IPS DF 19.7 (cell line): ENCODE measurements at places on chromosomes 6 and 20.

DNA sequence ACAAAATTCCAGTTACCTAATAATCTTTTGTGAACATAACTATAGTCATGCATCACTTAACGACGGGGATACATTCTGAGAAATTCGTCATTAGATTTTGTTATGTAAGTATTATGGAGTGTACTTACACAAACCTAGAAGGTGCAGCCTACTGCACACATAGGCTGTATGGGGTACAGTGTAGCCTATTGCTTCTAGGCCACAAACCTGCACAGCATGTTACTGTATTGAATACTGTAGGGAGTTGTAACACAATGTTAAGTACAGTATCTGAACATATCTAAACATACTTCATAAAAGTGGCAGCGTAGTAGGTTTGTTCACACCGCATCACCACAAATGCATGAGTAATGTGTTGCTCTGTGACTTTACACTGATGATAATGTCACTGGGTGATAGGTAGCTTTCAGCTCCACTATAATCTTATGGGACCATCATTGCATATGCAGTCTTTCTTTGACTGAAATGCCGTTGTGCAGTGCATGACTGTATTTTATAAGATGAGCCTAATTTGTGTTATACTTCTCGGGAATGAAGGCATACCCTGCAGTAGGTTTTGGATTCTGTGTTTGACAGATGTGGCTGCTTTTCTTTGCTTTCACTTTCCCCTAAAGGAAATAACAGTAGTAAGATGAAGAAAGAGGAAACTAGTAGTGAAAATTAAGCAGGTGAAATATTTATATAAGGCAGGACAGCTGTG is 365.6 kb downstream of the FARS2 start:
- no peak for DNase-seq

- no peak for DNase-seq
Observed at GRCh38 chr6:159972506-159973268, 3.8 kb downstream of the IGF2R start.

- no peak for DNase-seq
Observed at GRCh38 chr6:151390851-151391470, 398 bp downstream of the ZBTB2 start.

DNA sequence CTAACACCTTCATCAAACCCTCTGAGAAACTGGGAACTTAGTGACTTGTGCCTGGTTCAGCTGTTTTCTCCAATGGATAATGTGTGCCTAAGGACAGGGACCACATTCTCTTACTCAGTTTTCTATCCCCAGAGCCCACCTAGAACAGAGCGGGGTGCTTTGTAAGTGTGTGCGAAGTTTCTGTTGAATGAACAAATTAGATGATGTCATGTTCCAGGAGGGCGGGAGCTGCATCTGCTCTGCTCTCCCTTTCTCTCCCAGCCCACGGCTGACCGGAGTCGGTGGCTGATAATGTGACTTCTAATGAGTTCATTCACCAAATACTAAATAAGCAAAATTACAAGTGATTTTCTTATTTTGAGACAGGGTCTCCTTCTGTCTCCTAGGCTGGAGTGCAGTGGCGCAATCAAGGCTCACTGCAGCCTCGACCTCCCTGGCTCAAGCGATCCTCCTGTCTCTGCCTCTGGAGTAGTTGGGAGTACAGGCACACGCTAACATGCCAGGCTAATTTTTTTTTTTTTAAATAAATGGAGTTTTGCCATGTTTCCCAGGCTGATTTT is 60.7 kb upstream of the FNDC1 start:
- DNase-seq = no peak

GRCh38 chr6:87333033-87333432 is 4.0 kb upstream of the GJB7 start:
- no peak for DNase-seq

DNA sequence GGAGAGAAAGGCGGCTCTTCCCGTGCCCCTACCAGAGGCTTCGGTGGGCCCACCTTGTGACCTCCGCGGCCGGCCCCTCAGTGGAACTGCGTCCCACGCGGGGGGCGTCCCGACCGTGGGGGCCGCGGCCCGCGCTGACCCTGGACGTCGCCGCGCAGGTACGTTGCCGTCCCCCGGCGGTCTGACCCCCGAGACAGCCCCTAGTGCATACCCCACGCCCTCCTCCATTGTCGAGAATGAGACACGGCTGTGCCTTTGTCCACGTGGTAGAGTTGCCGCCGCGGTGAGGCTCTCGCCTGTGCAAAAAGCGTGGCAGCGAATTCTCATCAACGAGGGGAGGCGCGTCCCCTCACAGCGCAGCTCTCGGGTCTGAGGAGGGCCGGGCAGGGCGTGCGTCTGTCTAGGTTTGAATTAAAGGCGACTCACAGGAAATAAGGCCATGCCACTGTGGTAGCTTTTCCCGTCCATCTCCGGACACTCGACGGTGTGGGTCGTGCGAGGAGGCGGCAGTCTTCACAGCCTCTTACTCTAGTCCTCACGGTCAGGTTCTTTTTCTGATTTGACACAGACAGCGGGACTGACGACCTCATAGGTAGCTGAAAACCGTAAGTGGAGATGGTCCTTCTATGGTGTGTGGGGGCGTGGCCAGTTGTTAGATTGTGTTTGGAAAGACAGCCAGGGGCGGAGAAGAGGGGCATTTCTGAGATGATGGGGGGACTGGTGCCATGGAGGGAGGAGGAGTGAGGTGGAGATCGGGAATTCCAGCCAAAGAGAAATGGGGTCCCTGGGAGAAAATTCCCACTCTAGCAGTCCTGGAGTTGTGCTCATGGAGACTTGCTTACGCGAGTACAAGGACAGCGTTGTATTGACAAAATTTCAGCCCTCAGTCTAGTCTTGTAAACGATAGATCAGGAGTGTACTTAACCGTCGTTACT is 580 bp downstream of the NXT1 start:
- no peak for DNase-seq

DNA sequence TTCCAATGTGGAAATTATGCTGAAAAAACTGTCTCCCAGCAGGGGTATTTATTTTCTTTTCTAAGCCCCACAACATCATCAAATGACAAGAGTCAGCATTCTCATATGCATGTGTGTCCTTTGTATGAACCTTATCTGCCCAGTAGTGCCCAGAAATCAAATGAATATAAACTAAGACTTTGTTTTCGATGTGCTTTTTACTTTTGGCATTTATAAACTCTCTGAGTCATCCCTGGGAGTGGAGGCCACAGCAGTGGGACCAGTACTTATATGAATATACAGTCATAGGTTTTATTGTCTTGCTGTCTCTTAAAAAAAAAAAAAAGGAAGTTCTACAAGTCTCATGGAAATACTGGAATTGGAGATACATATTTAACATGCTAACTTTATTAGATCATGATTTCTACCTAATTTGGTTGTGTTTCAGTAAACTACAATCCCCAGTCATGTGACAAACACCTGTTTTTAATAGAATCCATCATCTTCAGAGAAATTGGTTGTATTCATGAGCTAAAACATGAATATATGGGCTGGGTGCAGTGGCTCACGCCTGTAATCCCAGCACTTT is 99.2 kb upstream of the TMEM181 start:
- no peak for DNase-seq

DNA sequence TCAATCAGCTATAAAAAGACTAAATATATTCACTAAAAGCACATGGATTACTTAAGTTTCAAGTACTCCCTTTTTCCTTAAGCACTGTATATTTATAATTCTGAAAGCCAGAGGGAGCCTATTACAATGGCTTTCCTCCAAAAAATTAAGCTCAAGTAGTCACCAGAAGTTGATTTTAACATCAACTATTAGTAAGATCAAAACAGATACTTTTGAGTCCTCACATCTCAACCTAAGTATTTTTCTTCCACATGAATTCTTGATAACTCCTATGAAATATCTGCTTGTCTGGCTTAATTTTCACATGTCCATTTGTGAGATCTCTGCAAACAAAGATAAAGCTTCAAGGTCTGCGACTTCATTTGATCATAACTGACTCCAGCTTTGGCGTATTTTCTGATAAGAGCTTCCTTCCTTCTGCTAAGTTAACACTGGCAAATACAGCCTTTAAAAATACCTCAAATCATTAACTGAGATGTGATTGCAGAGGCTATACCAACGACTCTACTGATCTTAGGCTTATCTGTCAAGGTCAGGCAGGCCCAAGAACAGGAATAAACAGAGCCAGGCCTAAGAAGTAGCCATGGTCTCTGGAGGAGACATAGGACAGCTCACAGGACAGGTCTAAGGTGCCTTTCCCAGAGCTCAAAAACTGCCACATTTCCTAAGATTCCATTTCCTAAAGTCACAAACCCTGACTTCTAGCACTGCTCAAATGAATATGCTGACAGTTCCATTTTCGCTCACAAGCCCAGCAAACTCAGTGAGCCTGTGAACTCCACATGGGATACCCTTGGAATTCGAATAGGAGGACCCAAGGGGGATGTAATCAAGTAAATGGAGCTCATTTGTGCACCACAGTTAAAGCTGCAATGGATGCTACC is 10.0 kb downstream of the SNX5 start:
- DNase-seq = no peak
